Muscle of leg (tissue), 16 donors: ENCODE measurements at places on chromosomes 5 and 9. TPM values are rescaled to one million over a fixed set of nuclear protein-coding genes. Genes with fewer than 3 reads are reported as not detected.
A peak's percentile ranks its signal among the peaks of the same experiment; 100 is the strongest.

The LIX1 gene
- 5.3 TPM for total RNA-seq

The LCN2 gene
- 0.09 TPM for total RNA-seq

The INSL6 gene
- not detected for total RNA-seq

The ADRB2 gene
- 1.4 TPM for total RNA-seq

GRCh38 chr5:372996-373709 lies 51.6 kb downstream of the AHRR start:
- no peak for DNase-seq

DNA sequence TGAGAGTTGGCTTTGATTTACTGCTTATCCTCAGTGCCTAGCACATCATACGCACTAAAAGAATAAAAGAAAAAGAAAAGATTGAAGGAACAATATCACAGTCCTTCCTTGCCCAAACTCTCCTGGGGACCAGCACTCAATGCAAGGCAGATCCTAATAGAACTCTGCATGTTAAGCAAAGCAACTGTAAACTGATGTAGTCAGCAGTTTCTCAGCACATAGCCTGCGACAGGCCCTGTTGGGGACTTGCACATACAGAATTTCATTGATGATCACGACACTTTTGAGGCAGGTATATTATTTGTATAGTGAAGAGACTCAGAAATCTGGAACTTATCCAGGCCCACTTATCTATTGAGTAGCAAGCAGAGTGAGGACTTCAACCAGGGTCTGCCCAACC lies 15.4 kb downstream of the NIPAL4 start:
- DNase-seq: no peak

DNA sequence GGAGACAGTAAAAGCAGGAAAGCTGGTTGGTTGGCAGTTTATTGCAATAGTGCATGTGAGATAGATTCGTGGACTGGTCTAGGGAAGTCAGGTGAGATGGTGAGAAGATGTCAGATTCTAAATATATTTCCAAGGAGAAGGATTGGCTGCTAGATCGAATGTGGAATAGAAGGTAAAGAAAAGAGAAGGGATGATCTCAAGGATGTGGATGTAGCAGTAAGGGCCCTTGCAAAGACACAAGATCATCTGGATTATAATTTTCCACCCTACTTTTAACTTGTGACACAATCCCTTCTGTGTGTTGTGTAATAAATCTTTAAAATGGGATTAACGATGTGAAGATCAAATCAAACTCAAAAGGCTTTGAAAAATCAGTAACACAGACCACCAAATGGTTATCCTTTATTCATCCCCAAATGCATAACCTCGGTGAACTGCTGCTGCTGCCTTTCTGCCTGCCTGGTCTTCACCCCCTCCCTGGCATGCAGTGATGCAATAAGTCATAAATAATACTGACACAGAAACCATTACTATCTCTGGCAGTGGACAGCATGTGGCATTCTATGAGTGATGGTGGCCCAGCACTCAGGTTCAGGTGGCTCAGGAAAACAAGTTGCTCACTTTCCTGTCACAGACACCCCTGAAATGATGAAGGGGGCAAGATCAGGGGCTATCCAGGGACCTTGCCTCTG lies 178.4 kb downstream of the FAM114A2 start:
- DNase-seq: no peak

DNA sequence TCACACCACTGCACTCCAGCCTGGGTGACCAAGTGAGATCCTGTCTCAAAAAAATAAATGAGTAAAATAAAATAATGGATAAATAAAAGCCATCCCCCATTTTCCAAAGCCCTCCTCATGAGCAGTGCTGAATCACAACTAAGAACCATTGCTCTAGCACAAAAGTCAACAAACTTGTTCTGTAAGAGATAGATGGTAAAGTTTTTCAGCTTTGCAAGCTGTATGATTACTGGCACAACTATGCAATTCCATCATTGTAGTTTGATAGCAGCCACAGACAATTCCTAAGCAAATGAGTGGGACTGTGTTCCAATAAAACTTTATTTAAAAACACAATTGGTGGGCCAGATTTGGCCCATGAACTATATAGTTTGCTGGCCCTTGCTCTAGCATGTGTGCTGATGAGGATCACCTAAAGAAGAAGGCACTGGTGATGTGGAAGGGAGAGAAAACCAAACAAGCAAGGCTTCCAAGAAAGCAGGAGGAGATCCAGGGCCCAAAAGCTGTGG lies 64.6 kb downstream of the NEURL1B start:
- no peak for DNase-seq

DNA sequence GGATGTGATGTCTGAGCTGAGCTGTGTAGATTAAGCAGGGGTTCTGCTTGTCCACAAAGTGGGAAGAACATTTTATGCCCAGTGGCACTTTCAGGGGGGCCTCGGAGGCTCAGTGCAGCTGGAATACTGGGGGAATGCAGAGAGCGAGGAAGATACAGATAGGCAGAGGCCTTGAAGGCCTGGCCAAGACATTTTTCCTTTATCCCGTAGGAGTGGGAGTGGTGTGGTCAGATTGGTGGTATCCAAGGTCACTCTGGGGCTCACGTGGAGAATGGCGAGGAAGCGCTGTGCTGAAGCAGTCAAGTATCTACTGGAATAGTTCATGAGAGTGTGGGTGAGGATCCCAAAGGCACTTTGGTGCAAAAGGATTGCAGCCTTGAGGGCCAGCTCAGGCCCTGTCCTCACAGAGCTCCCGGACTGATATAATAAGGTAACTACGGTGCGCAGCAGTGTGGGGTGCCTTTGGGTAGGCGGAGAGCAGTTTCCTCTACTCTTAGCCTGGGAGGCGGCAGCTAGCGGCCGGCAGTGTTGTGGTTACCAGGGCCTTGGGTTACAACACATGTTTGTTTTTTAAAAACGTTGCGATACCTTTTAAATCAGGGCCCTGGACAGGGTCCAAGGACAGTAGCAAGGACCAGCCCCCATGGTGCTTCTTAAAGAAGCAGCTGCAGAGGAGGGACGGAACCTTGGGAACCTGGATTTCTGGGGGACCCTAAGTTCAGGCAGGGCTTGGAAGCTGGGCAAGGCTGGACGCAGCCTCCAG lies 10.8 kb upstream of the CCDC69 start:
- peak; percentile 81 for DNase-seq

DNA sequence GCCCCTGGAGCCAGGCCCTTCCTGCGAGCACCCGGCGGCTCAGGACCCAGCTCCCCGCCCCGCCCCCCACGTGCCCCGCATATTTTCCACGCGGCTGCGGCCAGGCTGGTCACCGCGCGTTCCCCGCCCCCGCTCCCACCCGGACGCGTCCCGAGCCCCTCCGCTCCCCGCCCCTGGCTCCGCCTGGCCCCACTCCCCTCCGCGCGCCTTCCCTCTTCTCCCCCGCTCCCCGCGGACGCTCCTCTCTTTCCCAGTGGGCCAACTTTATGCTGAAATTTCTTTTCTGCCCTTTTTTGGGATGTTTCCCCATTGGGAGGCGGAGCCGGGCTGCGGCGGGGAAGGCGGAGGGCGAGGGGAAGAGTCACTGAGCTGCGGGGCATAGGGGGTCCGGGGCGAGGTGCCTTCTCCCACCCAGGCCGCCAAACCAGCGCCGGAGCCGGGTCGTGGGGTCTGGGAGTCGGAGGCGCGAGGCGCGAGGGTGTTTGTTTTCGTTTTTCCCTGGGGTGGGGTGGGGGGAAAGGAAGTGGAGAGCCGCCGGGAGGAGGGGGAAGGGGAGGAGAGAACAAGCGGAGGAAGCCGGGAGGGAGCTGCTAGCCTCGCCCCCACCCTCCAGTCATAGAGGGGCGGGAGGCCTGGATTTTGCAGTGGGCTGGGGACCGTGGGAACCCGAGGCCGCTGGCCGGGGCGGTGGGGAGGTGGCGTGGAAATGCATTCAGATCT lies 1.0 kb upstream of the TPM2 start:
- peak; percentile 91 for DNase-seq

DNA sequence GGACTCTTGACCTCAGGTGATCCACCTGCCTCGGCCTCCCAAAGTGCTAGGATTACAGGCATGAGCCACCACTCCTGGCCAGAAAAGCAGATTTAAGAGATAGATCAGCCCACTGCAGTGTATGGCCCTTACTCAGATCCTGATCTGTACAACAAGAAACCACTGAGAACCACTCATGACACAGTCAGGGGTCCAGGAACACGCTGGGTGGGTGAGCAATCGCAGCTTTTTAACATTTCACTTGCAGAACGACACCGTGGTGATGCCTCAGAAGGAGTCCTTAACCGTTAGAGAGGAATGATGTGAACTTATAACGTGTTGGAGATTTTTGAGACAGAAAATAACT lies 45.3 kb upstream of the NSMF start:
- DNase-seq: no peak

DNA sequence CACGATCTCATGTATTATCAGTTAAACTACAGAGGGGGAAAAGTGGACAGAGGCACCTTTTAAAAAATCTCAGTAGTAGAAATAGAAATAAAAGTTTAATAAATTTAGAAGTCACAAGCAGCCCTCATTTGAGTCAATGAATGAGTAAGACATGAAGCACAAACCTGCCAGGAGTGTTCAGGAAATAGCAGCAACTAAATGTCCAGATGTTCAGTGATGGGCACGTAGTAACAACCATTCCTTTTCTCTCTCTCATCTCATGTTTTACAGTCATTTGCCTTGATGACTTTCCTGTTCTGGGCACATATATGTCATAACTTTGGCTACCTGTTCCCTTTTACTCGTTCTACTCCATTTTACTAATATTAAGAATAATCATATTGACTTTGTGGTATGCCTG lies 17.7 kb downstream of the ISOC1 start:
- DNase-seq: no peak

GRCh38 chr5:24397601-24398000 lies 247.2 kb downstream of the CDH10 start:
- DNase-seq: no peak

DNA sequence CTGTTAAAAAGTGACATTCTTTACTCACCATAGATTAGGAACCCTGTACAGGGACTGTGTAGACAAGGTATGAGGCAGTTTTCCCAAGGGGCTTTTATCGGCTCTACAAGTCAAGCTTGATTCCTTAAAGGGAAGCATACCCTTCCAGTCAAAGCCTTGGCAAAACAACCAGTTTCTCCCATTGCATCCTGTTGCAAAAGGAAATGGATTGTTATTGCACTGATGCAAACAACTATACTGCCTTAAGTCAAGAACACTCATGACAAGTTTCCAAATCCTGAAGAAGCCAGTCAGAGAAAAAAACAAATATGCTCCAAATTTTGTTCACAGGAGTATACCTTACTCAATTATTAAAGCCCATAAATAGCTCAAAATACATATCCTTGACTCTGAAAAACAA lies 67.5 kb downstream of the RGMB start:
- DNase-seq: no peak

GRCh38 chr9:69981686-69982445 lies 61.8 kb upstream of the MAMDC2 start:
- DNase-seq: no peak

- no peak for DNase-seq
Observed at GRCh38 chr9:111108946-111109345, 70.7 kb upstream of the LPAR1 start.

DNA sequence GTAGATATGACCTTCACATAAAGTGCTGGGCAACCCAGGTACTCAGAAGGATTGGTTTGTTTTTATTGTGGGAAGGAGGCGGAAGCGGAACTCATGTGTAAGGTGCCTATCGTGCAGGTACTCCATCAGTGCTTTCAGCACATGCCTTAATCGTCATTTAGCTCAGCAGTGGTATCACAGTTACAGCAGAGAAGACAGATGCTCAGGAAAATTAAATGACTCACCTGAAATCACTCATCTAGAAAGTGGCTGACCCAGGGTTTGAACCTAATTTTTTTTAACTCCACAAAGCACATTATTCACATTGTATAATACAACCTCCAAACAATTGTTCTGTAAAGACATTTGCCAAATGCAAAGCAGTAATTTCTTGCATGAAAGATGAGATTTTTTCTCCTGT lies 2.2 kb downstream of the C5orf46 start:
- DNase-seq: no peak

DNA sequence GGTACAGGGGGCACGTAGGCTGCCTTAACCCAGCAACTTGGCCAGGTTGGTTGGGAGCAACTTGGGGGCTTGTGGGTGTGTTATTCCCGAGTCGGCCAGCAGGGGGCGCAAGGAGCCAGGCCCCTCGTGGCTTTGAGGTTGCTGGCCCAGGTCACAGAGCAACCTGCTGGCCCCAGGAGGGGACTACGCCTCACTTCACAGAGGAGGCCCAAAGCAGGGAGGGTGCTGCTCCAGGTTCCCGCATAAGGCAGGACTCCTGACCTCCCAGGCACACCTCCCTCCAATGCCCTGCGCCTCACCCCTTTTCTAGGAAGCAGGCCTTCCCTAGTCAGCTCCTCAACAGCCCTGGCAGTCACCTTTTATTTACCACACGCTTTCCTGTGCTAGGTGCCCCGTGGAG lies 18.1 kb downstream of the KYAT1 start:
- DNase-seq: peak; percentile 51

- no peak for DNase-seq
Observed at GRCh38 chr5:39465843-39466242, 41.1 kb upstream of the DAB2 start.

- no peak for DNase-seq
Observed at GRCh38 chr5:37448941-37449340, 69.8 kb downstream of the WDR70 start.

DNA sequence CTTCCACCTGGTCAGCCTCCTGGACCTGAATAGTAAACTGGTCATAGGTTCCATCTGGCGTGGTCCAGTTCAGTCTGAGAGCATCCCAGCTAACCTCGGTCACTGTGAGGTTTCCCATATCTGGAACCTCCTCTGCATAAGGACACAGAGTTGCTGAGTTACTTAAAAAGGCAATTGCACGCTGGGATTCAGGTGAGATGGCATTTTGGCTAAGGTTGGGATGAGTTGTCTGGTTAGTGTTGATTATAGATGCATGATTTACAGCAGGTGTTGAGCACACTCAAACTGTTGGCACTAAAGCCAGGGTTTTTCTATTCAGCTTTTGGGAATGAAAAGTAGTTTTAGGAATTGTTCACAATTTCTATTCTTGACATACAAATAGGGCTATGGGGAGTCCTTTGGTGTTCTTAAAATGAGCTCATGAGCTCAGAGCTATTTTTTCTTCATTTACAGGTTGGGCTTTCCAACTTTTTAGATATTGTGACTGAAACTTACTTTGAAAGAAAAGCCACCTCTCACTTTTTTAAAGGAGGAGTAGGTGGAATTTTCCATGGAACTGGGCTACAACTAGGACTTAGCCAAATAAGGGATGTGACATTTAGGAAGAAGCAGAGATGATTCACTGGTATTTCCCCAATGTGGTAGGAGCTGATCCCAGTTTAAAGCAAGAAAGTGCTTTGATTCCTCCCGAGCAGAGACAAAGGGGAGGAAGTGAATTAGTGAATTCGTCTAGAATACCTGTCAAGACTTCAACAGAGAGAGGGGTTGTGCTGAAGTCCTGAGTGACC lies 54.7 kb downstream of the TNC start:
- DNase-seq: peak; percentile 58

- no peak for DNase-seq
Observed at GRCh38 chr5:72376381-72376780, 56.2 kb downstream of the PTCD2 start.

GRCh38 chr9:116951588-116952435 lies 264.7 kb downstream of the TRIM32 start:
- no peak for DNase-seq
